CD4-positive, alpha-beta T cell (primary cell): ENCODE measurements at places on chromosomes 3 and 15.
A peak's percentile ranks its signal among the peaks of the same experiment; 100 is the strongest.

DNA sequence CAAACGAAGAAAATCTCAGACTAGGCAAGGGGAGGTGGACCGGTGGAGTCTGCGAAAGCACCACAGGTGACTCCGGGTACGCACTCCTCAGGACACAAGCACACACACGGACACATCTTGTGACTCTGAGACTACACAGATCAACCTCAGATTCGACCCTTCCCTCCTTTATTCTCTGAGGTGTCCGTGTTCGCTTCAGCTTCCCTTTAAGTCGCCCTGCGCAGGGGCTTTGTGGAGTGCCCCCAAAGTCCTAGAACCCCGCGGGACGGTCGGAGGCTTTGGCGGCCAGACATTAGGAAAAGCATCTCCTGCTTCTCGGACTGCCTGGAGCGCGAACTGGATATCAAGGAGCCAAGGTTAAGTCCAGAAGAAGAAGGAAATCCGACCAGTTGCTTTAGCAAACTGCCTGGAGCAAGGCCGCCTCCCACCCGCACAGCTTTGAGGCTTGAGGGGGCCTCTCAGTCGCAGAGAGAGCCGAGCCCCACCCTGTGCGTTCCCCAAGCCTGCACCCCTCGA is 730 bp downstream of the DGKG start:
- no peak for DNase-seq

GRCh38 chr3:110314512-110315114 is 757.0 kb upstream of the NECTIN3 start:
- peak; percentile 75 for DNase-seq

DNA sequence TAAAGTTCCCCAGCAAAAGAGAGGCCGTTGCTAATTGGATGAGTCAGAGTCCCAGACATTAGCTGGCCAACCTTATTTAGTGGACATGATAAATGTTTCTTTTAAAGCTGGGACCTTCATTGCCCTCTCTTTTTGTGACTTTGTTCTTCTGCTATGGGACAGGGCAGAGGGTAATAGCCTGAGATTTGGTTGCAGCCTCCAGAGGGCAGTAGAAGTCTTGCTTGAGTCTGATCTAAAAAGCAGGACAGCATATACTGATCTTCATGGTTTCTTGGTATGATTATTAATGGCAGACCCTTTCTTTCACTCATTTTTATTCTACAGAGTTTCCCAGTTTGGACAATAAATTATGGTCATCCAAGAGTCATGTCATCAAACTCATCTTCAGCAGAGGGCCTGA is 25.1 kb upstream of the ZKSCAN7 start:
- peak; percentile 6 for DNase-seq

DNA sequence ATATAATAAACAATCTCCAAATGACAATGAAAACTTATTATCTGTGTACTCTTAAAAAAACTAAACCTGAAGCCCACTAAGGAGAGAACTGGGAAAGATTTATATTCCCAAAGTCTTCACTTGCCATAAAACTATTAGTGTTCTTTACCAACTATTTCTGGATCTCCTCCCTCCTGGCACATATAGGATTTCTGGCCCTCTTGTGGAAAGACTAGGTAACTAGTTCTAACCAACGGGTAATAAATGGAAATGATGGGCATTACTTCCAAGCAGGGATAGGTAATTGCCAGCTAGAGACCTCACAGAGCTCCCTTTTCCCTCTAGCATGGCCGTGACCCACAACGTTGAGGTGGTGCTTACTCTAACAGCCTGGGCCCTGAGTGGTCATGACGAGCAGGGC is 110.1 kb downstream of the DNAH12 start:
- DNase-seq: no peak

GRCh38 chr3:196159952-196160804 is 51.0 kb downstream of the ZDHHC19 start:
- DNase-seq: no peak

DNA sequence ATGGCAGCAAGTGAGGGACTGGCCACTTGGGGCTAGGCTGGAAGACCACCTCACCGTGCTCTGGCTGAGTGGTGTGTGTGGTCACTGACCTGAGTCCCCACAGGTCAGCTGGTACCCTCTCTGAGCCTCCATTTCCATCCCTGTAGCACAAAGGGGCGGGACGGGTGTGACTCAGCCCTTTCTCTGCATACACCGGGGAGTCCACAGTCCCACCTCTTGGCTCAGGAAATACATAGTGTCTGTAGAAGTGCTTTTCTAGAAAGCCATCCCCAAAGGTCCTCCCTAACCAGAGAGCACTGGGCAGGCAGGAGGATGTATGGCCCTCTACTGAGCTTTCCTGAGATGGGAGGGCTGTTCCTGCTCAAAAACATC is 27.2 kb downstream of the WNT7A start:
- no peak for DNase-seq

- DNase-seq: no peak
Measured at GRCh38 chr3:142009029-142009428, 132.6 kb downstream of the ATP1B3 start.

DNA sequence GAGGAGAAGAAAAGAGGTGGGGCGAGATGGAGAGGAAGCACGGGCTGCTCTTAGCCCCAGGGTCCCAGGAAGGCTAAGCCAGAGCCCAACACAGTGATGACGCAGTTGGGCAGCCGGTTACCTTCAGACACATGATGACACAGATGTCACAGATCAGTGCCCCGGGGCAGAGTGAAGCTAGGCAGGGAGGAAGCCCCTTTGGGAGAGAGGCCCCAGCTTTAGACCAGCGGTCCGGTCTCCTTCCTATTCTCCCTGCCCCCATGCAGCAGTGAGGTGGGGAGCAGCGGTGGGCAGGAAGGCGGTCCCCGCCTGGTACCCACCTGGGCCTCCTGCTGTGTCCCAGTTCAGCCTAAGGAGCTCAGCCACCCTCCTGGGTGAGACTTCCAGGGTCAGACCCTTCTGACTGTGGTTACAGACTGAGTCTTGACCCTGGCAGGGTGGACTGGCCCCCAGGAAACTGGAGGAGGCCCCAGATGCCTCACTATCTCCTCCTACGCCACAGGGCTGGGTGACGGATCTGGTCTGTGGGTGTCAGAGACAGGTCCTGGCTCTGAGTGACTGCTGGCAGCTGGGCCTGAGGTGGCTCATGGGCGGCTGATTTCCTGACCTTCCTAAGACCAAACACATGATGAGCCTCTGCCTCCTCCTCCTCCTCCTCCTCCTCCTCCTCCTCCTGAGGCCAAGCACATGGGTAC is 38.8 kb upstream of the LINGO1 start:
- DNase-seq: no peak

DNA sequence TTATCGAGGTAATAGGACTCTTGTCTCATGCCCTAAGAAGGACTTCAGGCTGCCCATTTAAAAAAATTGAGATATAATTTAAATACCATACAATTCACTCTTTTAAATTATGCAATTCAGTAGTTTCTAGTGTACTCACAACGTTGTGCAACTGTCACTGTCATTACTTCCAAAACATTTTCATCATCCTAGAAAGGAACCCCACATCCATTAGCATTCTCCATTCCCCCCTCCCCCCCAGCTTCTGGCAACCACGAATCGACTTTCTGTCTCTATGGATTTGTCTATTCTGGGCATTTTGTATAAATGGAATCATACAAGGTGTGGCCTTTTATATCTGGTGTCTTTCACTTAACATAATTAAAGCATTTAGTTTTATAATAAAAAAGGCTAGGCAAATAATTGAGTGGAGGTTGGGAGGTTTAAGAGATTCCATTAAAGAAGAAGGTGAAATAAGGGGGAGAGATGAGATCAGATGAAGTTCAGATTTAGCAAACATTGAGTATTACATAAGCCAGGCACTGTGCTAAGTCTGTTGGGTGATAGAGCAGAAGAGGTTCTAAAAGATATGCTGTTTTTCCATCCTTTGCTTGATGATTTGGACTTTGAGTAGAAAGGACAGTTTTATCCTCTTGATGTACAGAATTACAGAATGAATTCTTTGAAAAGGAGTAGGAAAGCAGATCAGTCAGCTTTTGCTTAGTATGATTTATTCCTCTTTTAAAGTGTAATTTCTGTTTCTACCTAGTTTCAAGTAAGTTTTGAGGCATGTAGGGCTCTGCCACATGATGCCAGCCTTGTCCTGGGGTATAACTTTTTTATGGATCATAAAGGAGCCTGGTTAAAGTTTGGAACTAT is 36.3 kb downstream of the UBE2E2 start:
- DNase-seq: no peak

GRCh38 chr3:122572940-122573412 is 4.5 kb upstream of the PARP15 start:
- peak; percentile 4 for DNase-seq

- DNase-seq: no peak
Measured at GRCh38 chr15:65939901-65940617, 70.8 kb downstream of the RAB11A start.

- DNase-seq: no peak
Measured at GRCh38 chr3:100540791-100541334, 48.4 kb downstream of the TMEM45A start.

DNA sequence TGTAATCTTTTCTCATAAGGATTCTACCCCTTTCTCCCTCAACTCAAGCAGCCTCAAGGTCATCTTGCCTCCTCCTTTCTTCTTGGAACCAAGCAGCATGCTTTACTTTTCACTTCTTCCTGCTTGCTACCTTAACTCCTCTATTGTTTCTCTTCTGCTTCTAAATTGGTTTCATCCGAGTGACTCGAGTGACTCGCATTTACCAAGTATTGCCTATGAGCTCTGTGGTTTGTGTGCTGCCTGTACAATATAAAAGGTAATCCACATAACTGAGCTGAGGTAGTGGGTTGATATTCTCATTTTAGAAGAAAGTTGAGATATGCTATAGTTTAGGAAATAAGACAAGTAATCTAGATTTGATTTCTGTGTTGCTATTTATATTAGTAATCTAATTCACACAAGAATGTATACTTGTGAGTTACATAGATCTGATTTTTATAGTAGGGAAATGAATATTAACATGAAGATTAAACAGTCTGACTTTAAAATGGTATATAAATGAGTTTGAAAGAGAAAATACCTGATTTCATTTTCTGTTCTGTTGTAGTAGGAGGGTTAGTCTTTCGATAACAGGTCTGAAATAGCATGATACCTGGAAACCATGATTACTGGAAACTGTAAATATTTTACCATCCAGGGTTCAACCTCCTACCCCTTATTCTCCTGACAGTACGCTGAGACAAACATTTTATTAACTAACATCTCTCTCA is 5.5 kb downstream of the HHLA2 start:
- DNase-seq: peak; percentile 26

DNA sequence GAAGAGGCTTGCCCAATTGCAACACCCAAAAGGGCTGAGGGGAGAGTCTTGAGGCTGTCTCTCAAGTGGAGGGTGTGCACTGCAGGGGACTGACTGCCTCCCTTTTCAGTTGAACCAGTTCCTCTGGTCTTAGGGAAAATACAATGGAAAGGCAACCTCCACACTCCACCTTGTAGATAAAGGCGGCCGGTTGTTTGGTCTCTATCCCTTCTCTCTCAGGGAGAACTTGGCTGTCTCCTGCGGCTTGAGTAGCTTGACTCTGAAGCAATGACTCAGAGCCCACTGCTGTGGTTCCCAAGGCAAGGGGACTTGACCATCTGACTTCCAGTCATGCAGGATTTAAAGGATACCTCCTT is 143.2 kb upstream of the UMPS start:
- DNase-seq: no peak

DNA sequence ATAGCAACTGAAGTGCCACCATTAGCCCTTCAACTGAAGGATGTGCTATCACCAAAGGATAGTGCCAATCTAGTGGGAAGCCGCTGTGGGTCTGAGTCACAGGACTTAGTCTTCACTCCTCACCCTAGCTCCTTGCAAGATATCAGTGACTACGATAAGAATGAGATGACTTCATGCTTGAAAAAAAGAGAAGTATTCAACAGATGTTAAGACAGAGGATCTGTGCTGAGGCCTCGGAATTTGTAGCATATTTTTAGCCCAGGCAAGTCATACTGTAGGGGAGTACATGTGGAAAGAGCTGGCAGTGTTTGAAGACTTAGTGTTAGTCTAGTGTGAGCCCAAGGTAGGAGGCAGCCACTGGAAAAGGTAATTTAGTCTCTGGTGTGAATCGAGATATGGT is 270.7 kb upstream of the LRTM1 start:
- DNase-seq: no peak

- no peak for DNase-seq
Measured at GRCh38 chr3:23966328-23966727, 21.2 kb downstream of the NR1D2 start.

- no peak for DNase-seq
Measured at GRCh38 chr3:127464642-127465041, 125.9 kb downstream of the TPRA1 start.

DNA sequence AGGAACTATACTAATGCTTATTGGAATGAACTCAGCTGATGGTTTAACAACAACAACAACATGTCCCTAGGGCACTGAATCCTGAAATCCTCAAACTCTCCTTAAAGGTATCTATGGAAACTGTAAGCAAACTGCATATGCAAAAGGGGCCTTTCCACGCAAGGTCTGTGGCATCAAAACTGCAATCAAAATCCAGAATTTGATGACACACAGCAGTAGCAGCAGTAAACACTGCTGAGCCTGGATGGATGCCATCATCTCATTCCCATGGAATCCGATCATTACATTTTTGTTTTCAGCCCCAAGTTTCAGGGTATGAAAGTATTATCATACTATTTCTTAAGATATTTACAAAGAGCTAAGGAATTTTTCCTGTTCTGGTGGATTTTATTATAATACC is 399.7 kb downstream of the VPS13C start:
- no peak for DNase-seq

- no peak for DNase-seq
Measured at GRCh38 chr3:26452363-26452762, 170.2 kb upstream of the LRRC3B start.

DNA sequence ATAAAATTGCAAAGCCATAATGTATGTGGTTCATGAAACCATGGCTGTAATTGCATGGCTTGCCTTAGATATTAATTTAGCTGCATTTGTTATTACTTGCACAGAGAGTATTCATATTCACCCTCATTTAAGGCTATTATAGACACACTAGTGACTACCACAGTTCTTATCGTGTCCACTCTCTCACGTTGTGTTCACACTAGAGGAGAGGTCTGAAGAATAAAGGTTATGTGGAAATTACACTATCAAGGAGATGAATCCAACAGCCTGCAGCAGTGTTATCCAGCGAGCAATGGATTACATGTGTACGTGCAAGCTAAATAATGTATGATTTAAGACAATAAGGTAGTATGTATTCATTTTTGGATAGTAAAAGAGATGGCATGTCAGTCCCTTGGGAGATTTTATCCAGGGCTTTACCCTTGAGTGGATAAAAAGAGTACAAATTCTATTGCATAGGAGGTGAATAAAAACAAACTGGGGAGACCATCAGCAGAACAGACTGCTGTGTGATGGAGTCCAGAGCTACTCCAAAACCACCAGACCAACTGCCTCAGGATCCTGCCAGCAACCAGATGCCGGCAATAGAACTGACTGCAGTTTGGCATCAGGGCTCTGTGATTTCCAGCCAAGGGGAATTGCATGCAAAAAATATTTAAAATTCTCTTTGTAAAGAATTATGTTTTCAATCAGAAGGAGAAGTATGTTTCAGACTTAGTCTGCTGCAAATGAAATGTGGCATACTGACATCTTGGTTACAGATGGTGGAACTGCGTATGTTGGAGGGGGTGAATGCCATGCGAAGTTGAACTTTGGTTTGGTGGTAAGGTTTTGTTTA is 146.6 kb downstream of the RBMS3 start:
- no peak for DNase-seq
